ENCODE measurements at places on chromosomes 4 and X.
A peak's percentile ranks its signal among the peaks of the same experiment; 100 is the strongest.

GRCh38 chrX:46376246-46376885 lies 168.9 kb downstream of the ZNF674 start:
- DNase-seq, result peak; percentile 62

DNA sequence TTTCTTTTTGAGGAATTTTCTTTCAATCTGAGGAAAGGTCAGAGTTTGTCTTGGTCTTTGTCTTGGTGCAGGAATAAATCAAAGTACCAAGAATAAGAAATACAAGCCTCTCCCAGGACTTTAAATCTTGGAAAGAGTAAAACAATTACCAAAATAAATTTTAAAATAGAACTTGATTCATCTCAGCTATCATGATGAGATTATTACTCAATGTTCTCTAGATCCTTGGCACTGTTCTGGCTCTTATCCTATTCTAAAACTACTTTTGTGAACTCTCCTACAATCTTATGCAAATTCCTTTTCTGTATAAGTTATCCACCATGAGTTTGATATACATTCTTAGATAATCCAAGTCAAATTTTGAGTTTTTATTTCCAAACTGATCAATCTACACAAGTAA lies 464.3 kb downstream of the PPARGC1A start:
- no peak for DNase-seq

- DNase-seq, result peak; percentile 13
These were observed 88.0 kb upstream of the XAGE2 start for GRCh38 chrX:52280812-52281211.

- DNase-seq, result no peak
These were observed 113.2 kb upstream of the PPP2R3B start for GRCh38 chrX:499870-500364.

- DNase-seq, result no peak
These were observed 52.3 kb upstream of the SCML1 start for GRCh38 chrX:17685026-17685425.
